ENCODE measurements at places on chromosomes 2 and 18. TPM values are rescaled to one million over a fixed set of nuclear protein-coding genes. Genes with fewer than 3 reads are reported as not detected.

Gene IL36B
- polyA plus RNA-seq: not detected

Gene LIMS4
- polyA plus RNA-seq: not detected

Gene PLEKHA3
- polyA plus RNA-seq: 12.0 TPM

Gene TMEM17
- polyA plus RNA-seq: 1.3 TPM

Gene SPAG16
- 5.0 TPM for polyA plus RNA-seq

Gene CHRND
- polyA plus RNA-seq: not detected

Gene KCNG2
- polyA plus RNA-seq: not detected

Measured in K562 (cell line).